Heart left ventricle (tissue), 16 donors: ENCODE measurements at places on chromosomes 2 and 18. TPM values are rescaled to one million over a fixed set of nuclear protein-coding genes. Genes with fewer than 3 reads are reported as not detected.

The NPHP1 gene
- polyA plus RNA-seq, result 5.4 TPM

The CCDC150 gene
- 0.27 TPM for polyA plus RNA-seq

The CFAP65 gene
- not detected for polyA plus RNA-seq

The LRP2 gene
- not detected for polyA plus RNA-seq

The INPP5D gene
- 3.6 TPM for polyA plus RNA-seq

The CHRND gene
- not detected for polyA plus RNA-seq

The MREG gene
- 0.23 TPM for polyA plus RNA-seq

The LTBP1 gene
- 23.5 TPM for polyA plus RNA-seq

The SLC23A3 gene
- 0.84 TPM for polyA plus RNA-seq

The PAIP2B gene
- polyA plus RNA-seq, result 22.2 TPM

The SLC19A3 gene
- polyA plus RNA-seq, result 0.91 TPM
